Upper lobe of left lung (tissue), 6 donors: ENCODE measurements at places on chromosomes 2 and 18. TPM values are rescaled to one million over a fixed set of nuclear protein-coding genes. Genes with fewer than 3 reads are reported as not detected.

The SCN3A gene
- 0.49 TPM for total RNA-seq

The OSBPL6 gene
- total RNA-seq, result 5.2 TPM

The FHOD3 gene
- 2.4 TPM for total RNA-seq

The PMAIP1 gene
- total RNA-seq, result not detected

The CCDC148 gene
- total RNA-seq, result 1.6 TPM

The TUBA3E gene
- total RNA-seq, result not detected

The FSIP2 gene
- total RNA-seq, result 2.0 TPM

The TEX44 gene
- total RNA-seq, result not detected

The SLC23A3 gene
- total RNA-seq, result 2.5 TPM

The CDCA7 gene
- 0.46 TPM for total RNA-seq

The CREB1 gene
- total RNA-seq, result 58.9 TPM

The HMSD gene
- 0.30 TPM for total RNA-seq

The TBR1 gene
- not detected for total RNA-seq

The POTEI gene
- total RNA-seq, result under 0.01 TPM

The WNT10A gene
- total RNA-seq, result 0.15 TPM

The TWIST2 gene
- total RNA-seq, result 10.5 TPM

The SNTG2 gene
- 3.5 TPM for total RNA-seq

The GCG gene
- total RNA-seq, result not detected

The MATN3 gene
- total RNA-seq, result 11.6 TPM

The BOLL gene
- total RNA-seq, result not detected

The KCNE4 gene
- total RNA-seq, result 0.20 TPM

The HDHD2 gene
- total RNA-seq, result 39.1 TPM

The CHAC2 gene
- total RNA-seq, result 3.1 TPM

The CRACDL gene
- total RNA-seq, result 16.9 TPM

The PCARE gene
- total RNA-seq, result 0.15 TPM

The ACOXL gene
- 128 TPM for total RNA-seq

The RPL31 gene
- 1,024 TPM for total RNA-seq

The OBSL1 gene
- total RNA-seq, result 66.4 TPM

The ALLC gene
- total RNA-seq, result not detected

The THSD7B gene
- total RNA-seq, result not detected

The GALNT14 gene
- not detected for total RNA-seq

The CCDC74A gene
- total RNA-seq, result 4.0 TPM

The GFPT1 gene
- total RNA-seq, result 17.8 TPM

The NTSR2 gene
- total RNA-seq, result not detected

The NT5DC4 gene
- total RNA-seq, result 1.2 TPM

The SERPINB3 gene
- not detected for total RNA-seq

The ANKRD30BL gene
- total RNA-seq, result not detected

The LDLRAD4 gene
- total RNA-seq, result 21.9 TPM

The ALKAL2 gene
- 13.6 TPM for total RNA-seq

The TEX261 gene
- 31.5 TPM for total RNA-seq

The CLHC1 gene
- total RNA-seq, result 16.8 TPM

The TMEM247 gene
- total RNA-seq, result not detected
